ENCODE measurements at places on chromosomes 3 and 15.

- DNase-seq, result no peak
Measured at GRCh38 chr3:122938783-122939425, 88.7 kb downstream of the SEMA5B start.

- no peak for DNase-seq
Measured at GRCh38 chr3:66620296-66620695, 119.5 kb upstream of the LRIG1 start.

DNA sequence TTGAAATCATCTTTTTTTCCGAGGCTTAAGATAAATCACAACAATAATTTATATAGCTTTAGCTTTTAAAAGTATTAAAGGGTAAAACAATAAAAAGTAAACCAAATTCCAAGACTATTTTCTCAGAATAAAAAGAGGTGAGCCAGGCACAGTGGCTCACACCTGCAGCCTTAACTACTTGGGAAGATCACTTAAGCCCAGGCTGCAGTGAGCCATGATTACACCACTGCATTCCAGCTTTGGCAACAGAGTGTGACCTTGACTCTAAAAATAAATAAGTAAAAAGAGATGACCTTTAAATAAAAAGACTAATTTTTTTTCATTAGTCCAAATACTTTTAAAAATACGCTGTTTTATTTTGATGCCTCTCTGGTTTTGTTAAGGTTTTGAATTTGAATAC is 54.4 kb downstream of the C3orf80 start:
- DNase-seq, result no peak

GRCh38 chr3:171561596-171562323 is 101.6 kb upstream of the TNIK start:
- DNase-seq, result peak; percentile 57
